ENCODE measurements at places on chromosomes 4 and X.

DNA sequence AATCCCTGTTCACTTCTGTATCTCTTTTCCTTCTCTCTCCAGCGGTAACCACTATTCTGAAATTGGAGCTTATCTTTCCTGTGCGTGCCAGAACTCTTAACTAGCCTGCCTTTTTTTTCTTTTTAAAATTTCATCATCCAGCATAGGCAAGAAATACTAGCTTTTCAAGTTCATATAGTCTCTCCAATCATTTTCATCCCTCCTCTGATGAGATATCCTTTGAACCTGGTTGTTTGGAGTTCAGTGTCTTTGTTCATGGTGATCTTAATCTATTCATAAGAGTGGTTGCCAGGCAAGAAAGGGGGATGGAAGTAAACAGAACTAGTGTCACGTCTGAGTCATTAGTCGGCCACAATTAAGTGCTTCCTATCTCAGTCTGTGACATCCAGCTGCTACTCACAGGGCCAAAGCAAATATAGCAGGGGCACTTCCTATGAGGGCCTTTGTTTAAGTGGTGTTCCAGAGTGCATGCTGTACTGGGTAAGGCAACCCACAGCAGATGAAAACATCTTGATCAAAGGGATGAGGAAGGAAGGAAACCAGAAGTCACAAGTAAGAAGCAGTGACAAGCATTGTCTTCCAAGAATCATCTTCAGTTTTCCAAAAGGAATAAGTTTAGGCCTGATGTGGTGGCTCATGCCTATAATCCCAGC lies 56.4 kb upstream of the XIAP start:
- DNase-seq, result peak; percentile 53

DNA sequence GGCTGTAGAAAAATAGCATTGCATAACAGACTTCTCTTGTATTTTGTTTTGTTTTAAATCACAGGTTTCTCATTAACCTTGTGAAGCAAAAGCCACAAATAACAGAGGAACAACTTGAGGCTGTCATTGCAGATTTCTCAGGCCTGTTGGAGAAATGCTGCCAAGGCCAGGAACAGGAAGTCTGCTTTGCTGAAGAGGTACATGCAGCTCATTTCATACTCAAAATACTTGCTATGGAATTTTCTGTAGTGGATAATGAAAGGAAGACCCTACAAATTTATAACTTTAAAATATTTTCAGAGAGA lies 17.6 kb downstream of the AFP start:
- no peak for DNase-seq

GRCh38 chr4:54908763-54909162 lies 216.6 kb downstream of the KDR start:
- no peak for DNase-seq

GRCh38 chr4:95676190-95676589 lies 127.4 kb upstream of the UNC5C start:
- DNase-seq, result no peak

DNA sequence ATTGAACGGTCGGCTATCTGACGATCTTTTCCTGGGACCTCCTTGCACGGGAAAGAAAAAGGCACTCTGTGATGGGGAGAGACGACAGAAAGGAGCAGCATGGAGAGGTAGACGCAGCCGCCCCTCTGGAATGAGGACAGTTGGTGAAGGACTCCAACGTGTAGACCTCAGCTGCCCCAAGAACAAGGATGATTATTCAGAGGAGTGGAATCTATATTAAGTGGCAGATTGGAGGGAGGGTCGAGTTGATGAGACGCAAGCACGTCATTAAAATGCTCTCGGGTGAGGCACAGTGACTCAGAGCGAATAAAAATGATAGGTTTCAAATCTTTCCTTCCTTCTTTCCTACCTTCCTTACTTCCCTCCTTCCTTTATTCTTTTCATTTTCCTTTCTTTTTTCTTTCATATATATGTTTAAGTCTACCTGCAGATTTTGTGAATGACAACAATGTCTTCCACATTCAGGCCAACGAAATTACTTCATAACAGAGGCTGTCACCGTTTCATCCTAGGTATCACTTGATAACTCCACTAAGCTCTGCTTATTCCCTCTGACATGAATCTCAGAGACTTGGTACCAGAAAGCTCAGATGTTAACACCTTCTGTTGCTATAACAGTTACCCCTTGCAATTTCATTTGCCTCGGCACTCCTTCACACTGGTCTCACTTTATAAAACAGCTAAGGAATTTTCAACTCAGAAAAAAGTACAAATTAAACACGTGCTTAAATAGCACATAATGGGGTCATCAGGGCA lies 110.0 kb upstream of the PPARGC1A start:
- DNase-seq, result no peak

GRCh38 chrX:66017659-66018170 lies 22.2 kb downstream of the VSIG4 start:
- DNase-seq, result no peak

DNA sequence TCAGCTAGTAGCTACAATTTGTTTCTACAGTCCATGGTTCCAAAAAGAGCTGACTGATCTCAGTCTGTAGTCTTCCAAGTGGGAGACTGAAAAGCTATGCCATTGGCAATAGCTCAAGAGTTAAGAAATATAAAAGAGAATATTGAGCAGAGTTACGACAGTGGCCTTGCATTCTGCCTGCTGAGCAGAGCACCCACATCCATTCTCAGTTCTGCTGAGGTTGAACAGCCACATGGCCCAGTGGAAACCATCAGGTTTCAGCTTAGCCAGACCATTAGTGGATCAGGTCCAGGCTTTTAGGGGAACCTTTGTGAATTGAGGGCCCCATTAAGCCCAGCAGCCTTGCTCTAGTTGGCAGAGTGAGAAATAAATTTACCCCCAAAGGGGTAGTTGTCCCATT lies 28.1 kb downstream of the ZNF81 start:
- DNase-seq, result no peak

DNA sequence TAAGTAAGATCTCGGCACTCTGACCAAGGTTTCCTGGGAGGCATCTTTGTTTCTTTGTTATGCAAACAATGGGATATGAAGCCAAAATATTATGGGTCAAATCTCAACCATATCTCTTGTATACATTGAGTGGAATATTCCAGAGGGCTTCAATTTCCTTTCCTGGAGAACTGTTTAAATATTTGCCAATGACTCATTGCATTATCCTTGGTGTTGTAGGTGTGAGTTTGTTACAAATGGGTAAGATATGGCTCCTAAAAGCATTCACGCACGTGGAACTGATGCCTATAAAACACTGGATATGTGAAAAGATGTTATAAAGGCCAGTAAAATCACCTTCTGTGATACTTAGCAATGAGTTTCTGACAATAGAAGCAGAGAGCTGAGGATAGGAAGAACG lies 150.5 kb upstream of the WDR1 start:
- DNase-seq, result no peak

DNA sequence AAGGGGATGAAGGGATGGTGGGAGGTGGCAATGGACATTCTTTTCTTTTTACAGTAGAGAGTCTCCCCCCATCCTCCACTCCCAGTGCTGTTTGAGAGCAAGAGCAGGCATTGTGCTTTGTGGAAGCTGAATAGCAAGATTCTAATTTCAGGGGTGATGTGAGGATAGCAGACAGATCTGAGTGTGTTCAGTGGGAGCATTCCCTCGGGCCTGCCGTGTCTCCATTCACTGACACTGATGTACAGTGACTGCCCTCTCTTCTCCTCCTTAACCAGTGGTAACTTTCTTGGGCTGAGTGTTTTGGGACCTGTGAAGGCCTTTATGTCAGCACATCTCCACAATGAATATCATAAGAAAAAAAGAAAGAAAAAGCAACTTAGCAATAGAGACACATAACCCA lies 396.6 kb upstream of the RPS6KA3 start:
- no peak for DNase-seq

DNA sequence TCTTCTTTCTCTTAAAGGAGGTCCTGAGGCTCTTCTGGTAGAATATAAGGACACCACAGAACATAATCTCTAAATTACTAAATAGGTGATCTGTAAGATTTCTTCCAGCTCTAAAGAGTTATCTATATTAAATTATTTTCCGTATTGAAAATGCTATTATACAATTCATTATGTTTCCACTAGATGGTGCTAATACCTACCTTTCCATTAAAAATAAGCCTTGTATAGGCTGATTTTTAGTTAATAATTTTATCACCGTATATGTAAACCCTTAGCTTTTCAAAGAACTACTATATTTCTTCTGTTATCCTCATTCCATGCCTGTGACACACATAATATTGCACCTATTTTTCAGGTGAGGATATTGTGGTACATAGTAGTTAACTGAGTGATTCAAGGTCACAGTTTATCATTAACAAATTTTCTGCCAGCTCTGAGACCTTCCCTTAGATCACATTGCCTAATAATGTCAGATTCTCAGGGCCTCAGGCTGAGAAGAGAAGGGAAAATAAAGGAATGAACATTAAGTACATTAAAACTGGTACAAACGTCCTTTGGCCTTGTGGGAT lies 138.8 kb downstream of the TEX11 start:
- no peak for DNase-seq

DNA sequence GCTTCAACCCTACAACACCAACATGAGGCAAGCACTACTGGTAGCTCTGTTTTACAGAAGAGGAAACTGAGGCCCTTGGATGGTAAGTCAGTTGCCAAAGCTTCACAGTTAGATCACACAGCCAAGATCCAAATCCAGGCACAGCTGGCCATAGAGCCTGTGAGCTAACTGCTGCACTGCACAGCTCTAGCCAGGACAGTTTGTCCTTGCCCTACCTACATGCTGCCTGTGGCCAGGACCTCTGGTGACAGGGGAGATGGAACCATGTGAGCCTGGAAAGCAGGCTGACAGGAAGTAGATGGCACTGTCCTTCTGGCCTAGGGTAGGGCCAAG lies 257.8 kb downstream of the FBXW7 start:
- DNase-seq, result no peak

DNA sequence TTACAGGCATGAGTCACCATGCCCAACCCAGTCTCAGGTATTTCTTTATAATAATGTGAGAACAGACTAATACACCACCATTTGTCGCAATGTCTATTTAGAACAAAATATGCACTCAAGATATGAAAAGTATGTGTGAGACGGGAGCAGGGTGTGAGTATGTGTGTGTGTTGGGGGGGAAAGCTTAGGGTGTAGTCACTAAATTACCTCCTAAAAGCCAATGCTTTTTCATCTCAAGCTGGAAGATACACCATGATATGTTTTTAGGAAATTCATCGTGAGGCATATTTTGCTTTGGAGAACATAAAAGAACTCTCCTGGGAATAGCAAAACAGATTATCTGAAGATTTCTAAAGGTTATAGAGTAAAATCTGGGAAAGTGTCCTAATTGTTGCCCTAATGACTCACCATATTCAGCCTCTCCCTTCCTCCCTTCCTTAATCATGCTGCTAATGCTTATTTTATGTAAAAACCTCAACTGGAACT lies 262.7 kb downstream of the PDHA2 start:
- no peak for DNase-seq

GRCh38 chr4:138178566-138178965 lies 63.6 kb downstream of the SLC7A11 start:
- no peak for DNase-seq

GRCh38 chr4:100644150-100644549 lies 126.3 kb upstream of the EMCN start:
- no peak for DNase-seq

GRCh38 chrX:124395145-124395880 lies 49.0 kb downstream of the SH2D1A start:
- DNase-seq, result no peak

GRCh38 chrX:136697156-136697555 lies 49.2 kb downstream of the CD40LG start:
- no peak for DNase-seq

GRCh38 chrX:149121206-149121920 lies 383.7 kb downstream of the IDS start:
- no peak for DNase-seq

- no peak for DNase-seq
These were observed 224.1 kb downstream of the PPP3CA start for GRCh38 chr4:101123231-101123630.

GRCh38 chr4:38184404-38184803 lies 224.2 kb downstream of the PTTG2 start:
- DNase-seq, result no peak

DNA sequence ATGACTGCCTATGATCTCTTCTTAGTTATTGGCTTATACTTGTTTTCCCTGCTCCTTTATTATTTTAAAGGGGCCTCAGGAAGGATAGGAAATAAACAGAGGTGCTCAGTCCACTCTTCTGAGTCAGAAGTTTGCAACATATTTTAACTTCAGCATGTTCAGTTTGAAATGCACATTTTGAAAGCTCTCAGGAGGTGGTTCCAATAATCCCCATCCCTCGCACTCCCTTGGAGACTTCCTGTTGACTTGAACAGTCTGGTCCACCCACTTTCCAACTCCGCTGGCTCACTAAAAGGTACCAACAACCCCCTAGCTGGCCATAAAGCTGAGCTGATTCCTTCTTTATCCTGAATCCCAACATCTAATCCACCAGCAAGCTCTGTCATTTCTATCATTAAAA lies 78.3 kb upstream of the DUSP21 start:
- no peak for DNase-seq

All from BJ (cell line).